WTC11 (cell line): ENCODE measurements at places on chromosomes 13 and 19.

DNA sequence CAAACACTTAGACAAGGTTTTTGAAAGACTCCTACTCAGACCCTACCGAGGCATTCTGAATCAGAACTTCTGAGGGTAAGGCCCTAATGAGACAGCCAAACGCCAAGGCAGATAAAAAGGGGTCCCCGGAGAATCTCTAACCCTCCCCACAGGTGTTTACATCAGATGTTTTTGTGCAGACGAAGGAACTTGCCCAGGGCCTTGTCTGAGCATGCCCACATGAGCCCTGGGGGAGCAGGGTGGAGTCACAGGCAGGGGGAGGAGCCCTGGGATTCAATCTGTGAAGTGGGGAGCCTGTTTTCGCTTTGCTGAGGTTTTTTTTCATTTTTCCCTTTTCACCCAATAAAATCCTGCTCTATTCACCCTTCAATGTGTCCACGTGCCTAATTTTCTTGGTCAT lies 61.6 kb upstream of the MED4 start:
- peak; percentile 29 for DNase-seq

GRCh38 chr13:42219051-42219450 lies 52.9 kb upstream of the AKAP11 start:
- DNase-seq, result no peak

DNA sequence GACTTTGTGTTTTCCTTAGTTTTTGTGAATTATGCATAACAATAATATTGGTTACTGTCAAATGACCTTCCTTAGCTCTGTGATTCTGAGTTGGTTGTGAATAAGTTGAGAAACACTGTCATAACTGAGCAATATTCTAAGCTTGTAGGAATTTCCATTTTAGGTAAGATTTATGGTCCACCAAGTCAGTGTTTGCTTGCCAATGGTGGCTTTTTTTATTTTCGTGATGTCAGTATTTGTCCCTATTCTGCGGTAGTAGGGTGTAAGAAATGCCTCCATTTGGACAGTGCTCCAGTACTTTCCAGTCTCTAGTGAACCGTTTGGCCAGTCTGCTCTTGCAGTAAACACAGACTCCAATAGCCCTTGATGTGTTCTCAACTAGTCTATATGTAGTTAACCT lies 94.7 kb downstream of the FRY start:
- no peak for DNase-seq

- no peak for DNase-seq
Observed at GRCh38 chr19:28485292-28485691, 727.7 kb downstream of the UQCRFS1 start.

DNA sequence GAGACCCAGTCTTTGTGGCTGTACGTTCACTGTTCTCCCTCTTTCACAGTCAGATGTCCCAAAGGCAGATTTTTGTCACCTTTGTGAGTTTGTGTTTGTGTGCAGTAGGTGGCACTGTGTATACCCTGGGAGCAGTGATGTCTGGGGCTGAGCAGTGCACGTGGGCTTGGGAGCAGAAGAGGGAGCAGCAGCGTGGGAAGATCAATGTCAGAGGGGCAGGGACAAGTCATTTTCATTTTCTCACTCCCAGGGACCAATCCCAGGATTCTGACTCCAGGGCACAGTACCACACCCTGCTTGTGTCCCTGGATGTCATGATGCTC lies 2.0 kb upstream of the PSG6 start:
- no peak for DNase-seq

DNA sequence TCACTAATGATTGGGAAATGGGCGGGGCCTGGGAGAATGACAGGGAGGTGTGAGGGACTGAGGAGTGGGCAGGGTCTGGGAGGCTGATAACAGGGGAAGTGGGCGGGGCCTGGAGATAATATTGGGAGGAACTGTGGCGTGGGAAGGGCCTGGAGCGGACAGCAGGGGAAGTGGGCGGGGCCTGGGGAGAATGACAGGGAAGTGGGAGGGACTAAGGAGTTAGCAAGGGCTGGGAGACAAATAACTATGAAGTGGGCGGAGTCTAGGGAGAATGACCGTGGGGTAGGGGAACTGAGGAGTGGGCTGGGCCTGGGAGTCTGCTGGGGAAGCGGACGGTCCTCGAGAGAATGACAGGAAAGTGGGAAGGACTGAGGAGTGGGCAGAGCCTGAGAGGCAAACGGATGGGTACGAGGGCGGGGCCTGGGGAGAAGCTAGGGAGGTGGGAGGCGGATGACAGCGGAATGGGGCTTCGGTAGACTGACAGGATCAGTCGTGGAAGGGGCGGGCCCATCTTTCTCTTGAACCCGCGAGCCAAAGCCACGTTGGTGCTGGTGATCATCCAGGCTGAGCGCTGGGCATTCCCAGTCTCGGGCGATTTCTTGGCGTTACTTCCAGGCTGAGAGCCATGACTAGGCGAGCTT lies 14.0 kb upstream of the TUBB4A start:
- DNase-seq, result peak; percentile 99

DNA sequence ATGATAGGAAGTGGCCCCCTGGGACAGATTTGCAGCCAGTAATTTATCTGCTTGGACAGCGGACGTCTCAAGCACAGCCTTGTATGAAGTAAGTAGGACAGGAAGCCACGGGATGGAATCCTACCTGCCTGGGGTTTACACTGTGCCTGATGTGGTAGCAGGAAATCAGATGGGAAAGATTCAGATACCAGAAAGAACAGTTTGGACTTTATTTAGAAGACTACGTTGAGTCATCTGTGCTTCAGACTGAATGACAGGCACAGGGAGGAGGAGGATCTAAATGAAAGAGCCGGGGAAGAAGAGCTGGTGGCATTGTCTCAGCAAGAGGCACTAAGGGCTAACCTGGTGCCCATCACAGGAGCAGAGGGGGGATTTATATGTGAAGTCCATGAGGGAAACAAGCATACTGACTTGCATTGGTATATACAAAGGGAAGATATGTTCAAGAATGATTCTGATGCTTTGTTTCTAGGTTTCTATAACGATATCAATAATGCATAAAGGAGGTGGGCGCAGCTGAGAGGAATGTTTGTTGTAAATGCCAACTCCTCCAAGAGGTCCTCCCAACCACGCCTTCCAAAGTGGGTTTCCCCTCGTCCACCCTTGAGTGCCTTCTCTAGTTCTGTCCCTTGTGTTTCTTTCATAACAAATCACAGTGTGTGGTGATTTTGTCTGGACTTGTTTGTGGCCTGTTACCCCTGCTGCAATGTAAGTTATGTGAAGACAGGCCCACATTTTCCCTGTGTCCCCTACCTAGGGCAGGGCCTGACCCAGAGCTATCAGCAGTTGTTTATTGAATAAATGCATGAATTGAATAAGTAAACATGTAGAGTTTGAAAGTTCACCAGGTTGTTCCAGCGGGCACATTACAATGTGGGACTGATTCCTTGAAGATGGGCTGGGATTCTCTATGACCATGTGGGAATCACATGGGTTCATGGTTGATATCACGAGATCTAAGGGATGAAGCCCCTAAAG lies 328.4 kb downstream of the SLC7A1 start:
- DNase-seq, result no peak

- no peak for DNase-seq
Observed at GRCh38 chr19:1206150-1206863, 729 bp downstream of the STK11 start.

GRCh38 chr19:1232652-1233072 lies 5.1 kb downstream of the CBARP start:
- no peak for DNase-seq

DNA sequence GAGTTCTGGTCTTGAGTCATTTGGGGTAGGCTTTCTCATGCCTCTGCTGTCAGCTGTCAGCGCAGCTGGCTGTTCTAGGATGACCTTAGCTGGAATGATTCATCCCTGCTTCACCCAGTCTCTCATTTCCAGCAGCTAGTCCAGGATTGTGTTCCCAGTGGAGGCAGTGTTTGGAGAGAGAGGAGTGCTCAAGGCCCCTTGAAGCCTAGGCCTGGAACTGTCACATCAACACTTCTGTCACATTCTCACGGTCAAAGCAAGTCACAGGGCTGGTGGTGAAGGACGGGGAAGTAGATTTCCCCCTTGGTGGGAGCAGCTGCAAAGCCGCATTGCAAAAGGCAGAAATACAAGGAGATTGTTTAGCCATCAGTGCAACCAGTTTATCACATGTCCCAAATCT lies 15.2 kb downstream of the TPT1 start:
- DNase-seq, result no peak
